Left renal cortex interstitium (tissue), 4 donors: ENCODE measurements at places on chromosomes 11 and 22.

- DNase-seq: no peak
Observed at GRCh38 chr22:49522582-49523373, 304.9 kb downstream of the BRD1 start.

DNA sequence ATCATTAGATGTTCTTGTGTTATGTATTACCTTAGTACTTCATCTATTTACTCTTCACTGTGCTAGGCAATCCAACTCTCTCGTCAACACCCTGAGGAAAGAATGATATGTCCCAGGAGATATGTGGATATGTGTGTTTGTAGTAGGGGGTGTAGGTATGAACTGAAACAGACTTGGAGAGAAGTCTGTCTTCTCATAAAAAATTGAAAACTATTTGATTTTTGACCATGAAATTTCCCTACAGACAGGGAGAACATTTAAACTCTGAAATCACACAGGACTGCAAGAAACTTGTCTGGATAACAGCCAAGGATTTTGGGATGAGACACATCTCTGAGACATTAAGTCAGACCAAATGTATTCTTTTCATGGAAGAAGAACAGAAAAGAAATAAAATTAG, 967.0 kb upstream of the FAT3 start:
- DNase-seq: no peak

DNA sequence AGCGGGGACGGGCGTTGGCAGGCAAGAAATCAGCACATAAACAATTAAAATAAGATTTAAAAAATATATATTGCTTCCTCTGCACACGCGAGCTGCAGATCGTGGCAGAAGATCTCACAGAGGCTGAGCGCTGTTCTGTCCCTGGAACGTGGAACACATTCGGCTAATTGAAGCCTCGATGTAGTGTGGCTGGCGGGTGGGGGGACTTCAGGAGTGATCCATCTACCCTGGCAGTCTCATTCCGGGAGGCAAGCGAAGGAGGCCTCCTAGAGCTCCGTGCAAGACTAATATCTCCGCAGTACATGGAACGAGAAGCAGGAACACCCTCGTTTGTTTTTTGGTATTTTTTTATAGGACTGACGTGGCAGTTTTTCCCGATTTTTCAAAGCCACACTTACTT, 402.4 kb downstream of the MN1 start:
- DNase-seq: no peak

GRCh38 chr11:68688881-68689280, 4.5 kb downstream of the GAL start:
- no peak for DNase-seq

GRCh38 chr11:130916910-130917309, 631 bp upstream of the SNX19 start:
- DNase-seq: no peak

GRCh38 chr11:23727387-23727786, 769.5 kb upstream of the LUZP2 start:
- DNase-seq: no peak

DNA sequence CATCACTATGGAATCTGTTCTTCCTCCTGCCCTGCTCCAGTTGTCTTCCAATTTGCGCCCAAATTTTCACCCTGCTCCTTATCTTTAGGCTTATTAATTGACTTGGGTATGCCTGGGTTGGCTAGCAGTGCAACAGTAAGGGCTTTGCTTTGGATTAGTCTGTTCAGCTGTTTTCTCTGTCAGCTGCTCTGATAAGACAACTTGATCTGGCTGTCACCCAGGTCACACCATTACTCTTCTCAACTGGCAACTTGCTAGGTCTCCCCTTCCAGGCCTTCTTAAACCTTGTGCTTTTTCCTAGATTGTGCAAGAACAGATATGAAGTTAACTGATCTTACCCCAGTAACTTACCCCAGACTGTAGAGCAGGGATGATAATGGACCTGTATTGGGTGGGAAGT, 357.8 kb upstream of the LARGE1 start:
- DNase-seq: no peak

DNA sequence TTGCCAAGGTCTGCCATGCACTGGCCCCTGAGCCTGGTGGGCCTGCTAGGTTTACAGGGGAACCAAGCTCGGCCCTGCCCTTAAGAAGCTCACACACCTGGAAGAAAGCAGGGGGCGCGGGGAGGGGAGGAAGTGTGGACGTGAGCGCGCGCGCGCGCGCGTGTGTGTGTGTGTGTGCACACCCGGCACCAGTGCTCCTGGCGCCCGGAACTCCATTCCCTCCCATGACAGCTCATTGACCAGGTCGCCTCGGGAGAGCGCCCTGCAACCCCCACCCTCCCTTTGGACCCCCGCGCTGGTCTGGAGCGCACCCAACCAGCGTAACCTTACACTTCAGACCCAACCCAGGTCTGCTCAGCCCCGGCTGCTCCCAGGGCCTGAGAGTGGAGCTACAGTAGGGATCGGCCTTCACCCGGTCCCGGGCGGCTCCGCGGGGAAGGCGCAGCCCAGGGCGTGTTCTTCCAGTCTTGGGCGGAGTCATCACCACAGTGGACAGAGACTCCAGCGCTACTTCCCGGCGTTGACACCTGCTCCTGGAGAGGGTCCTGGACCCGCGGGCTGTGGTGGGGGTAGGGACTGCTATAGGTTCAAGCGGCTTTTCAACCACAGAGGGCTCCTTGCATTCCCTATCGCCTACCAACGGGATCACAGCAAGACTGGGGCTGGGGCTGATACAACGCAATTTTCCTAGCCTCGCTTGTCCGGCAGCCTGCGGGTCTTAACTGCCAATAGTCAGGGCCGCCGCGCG, 1.5 kb downstream of the GALNT18 start:
- DNase-seq: no peak

DNA sequence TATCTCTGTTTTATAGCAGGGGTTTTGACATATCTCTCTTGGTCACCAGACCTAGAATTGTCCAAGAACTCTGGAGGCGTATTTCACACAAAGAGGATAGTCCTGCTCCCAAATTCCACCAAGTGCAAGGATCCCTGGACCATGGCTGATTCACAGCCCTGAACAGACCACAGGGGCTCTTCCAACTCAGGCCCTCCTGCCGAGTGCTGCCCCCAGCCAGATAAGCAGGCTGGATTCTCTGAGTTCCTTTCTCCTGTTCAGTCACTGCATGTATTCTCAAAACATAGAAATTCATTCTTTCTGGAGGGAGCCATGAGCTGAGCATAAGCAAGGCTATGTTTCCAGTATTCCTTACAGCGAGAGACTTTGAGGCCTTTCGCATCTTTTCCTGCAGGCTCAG, 13.4 kb upstream of the PLEKHB1 start:
- no peak for DNase-seq

- no peak for DNase-seq
Observed at GRCh38 chr11:119511614-119512306, 88.8 kb upstream of the THY1 start.

DNA sequence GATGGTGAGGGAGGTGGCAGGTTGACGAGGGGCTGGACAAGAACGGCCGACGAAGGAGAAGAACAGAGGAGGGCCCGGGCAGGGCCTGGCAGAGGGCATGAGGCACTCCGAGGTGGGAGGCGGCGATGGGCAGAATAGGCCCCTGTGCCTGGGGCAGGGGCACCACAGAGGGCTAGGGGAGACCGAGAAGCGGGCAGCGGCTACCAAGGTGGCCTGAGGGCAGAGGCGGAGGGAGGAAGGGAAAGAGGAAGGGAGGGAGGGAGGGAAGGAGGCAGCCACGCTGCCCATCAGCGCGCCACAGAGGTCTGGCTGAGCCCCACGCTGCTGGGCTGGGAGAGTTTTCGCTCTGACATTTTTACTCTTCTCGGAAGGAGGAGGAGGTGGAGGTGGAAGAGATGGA, 11.3 kb downstream of the LSP1 start:
- no peak for DNase-seq

- no peak for DNase-seq
Observed at GRCh38 chr11:34242037-34242625, 115.7 kb downstream of the ABTB2 start.

GRCh38 chr11:57320067-57320718, 4.6 kb downstream of the TNKS1BP1 start:
- no peak for DNase-seq

- no peak for DNase-seq
Observed at GRCh38 chr11:45518141-45518832, 147.1 kb downstream of the CHST1 start.

DNA sequence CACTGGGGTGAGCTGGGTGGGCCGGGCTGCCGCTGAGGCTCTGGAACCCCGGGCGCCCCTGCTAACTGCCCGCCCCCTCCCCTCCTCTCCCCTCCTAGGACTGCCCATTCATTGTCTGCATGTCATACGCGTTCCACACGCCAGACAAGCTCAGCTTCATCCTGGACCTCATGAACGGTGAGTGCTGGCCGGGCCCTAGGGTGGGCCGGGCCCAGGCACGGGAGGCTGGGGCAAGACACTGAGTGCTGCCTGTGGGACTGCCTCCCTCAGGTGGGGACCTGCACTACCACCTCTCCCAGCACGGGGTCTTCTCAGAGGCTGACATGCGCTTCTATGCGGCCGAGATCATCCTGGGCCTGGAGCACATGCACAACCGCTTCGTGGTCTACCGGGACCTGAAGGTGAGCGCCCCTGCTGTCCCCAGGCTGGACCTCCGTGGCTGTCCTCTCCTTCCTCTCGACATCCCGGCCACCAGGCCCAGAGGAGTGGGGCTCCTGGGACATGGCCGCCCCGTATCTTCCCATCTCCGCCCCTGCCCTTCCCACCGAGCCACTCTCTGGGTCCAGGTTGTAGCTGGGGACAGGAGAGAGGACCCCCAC, 7.5 kb upstream of the ANKRD13D start:
- no peak for DNase-seq

DNA sequence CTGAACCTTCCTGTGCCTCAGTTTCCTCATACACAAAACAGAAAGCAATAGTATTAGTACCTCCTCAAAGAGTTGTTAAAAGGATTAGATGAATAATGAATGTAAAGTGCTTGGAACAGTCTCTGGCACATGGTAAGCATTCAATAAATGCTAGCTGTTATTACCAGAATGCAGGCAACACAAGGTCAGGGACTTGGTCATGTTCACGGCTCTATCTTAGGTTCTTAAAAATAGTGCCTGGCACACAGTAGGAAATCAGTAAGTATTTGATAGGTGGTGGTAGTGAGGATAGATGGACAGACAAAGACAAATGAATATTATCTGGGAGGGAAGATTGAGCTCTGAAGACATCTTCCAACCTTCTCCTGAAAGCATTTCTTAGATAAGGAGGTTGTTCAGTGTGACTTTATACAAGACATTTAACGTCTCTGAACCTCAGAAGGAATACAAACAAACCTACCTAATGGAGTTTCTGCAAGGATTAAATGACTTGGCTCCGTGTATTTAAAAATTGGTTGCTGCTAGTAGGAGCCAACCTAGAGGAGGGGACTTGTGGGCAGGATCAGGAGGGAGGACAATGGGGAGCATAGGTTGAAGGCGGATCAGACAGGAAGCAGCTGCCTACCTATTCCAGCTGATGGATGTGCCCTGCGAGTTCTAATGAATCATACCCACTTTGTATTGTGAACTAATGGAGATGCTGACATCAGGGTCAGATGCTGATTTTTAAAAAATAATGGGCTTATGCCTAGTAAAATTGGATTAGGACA, 94.1 kb downstream of the DBX1 start:
- no peak for DNase-seq

GRCh38 chr22:23408321-23408720, 171.8 kb downstream of the IGLL1 start:
- DNase-seq: no peak

DNA sequence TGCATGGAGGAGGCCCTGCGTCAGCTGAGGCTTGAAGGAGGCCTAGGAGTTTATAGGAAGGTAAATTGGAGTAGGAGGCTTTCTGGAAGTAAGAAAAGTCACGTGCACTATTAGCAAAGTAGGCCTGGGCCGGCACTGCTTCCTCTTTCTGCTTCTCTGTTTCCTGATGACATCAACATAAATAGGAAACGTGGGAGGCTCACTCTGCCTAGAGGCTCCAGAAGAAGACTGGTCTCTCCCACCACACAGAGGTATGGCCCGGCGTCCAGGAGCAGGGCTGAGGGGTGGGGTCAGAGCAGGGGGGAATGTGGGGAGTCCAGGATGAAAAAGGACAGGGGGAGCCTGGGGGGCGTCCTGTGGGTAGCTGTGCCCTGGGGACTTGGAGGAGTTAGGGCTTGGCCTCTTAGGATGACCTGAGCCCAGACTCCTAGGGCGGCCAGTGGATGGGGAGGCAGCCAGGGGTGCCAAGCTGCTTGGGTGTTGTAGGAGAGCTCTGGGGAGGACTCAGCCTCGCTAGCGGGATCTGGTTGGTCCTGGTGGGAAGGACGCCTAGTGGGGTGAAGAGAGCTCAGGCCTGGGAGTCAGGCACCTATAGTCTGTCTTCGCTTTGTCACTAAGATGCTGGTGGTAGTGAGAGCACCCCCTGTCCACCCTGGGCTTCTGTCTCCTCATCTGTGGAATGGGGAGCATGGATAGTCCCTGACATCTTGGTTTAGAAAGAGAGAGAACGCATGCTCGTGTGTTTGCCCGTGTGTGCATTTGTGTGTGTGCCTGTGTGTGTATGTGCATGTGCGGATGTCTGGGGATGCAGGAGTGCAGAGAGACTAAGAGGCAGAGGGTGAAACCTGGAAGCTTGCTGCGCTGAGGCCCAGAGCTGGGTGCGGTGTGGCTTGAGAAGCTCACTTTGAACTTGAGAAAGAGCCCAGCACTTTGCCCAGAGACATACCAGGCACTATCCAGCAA, at the start of gene CSF2RB:
Gene CSF2RB, plus strand, starts transcription at position 202 of the 963 bp plus-strand sequence. CDS start 8,580 bp downstream, outside the sequence.
- DNase-seq: no peak

DNA sequence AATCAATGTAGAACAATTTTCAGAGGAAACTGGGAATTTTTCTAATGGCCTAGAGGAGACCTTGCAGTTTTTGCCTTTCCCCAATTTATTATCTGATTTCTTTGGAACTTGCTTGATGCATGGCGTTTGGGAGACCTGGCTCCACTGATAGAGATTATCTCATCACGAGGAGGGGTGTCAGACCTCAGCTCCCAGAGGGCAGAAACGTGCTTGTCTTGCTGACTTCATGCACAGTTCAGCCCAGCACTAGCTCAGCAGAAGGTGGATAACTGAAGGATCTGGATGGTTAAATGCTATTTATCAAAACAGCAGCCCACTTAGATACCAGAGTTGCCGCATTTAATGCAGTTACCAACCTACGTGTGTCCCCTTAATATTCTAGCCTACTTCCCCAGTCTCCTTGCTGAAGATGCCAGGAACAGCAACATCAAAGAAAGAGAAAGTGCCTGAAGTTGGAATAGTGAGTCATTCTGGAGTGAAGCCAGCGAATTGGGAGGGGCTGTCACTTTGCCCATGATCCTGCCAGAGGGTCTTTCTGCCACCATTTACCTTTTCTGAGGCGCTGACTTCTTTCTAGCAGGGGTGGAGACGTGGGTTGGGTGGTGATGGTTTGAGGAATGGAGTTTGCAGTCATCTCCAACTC, 133.5 kb upstream of the CADM1 start:
- DNase-seq: no peak

GRCh38 chr22:39959640-39960447, at the start of gene TMA7B:
Gene TMA7B (plus strand): TSS chr22:39960397. CDS start chr22:39964375, 3,978 bp downstream.
- DNase-seq: no peak
